ENCODE measurements at places on chromosomes 5 and 9.
A peak's percentile ranks its signal among the peaks of the same experiment; 100 is the strongest.

DNA sequence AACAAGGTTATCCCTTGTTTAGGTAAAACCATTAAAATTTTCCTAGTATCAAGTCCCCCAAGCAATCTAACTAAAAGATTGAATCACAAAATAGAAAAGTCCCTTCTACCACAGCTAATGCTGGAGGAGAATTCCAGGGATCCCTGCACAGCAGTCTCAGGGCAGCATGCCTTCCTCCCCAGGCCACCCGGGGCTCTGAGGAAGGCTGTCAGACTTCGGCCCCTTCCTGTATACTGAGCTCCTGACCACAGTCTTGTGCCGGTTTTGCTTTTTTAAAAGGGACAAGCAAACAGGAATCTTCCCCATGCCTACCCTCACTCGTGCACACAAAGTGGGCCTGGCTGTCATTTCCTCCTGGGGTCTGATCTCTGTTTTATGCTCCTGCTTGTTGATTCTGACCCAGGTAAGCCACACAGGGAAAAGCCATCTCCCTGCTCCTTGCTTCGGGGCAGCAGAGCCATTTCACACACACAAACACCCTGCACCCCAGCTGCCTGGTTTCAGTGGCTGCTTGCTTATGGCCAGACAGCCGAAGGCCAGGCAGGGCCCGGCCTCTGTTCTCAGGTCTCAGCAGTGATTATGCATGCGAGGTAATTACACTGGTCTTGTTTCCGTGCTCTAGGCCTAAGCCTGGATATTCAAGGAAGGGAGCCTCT, 211.9 kb downstream of the NXNL2 start:
- no peak for DNase-seq

DNA sequence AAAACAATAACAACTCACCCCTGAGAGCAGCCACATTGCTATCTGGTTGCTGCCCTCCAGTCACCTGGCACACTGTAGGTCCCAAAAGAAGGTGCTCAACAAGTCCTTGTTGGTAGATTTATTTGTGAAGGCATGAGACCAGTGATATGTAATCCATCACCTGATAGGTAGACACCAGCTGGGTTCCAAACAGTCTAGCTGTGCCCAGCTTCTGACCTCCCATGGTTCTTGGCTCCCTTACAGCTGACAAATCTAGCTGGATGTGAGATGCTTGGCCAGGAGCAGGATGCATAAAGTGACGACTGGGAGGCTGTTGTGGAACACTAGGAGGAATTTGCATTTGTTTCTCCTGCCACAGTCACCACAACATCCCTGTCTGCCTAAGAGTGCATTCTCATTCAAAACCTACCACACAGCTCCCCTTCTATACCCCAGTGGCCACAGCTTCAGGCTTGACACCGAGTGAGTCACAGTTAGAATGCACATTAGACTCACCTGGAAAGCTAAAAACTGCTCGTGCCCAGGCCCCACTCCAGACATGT, 7.8 kb upstream of the VLDLR start:
- no peak for DNase-seq

GRCh38 chr5:180782748-180783147, 19.9 kb downstream of the MGAT1 start:
- no peak for DNase-seq

GRCh38 chr9:27073841-27074728, 34.9 kb upstream of the TEK start:
- no peak for DNase-seq

DNA sequence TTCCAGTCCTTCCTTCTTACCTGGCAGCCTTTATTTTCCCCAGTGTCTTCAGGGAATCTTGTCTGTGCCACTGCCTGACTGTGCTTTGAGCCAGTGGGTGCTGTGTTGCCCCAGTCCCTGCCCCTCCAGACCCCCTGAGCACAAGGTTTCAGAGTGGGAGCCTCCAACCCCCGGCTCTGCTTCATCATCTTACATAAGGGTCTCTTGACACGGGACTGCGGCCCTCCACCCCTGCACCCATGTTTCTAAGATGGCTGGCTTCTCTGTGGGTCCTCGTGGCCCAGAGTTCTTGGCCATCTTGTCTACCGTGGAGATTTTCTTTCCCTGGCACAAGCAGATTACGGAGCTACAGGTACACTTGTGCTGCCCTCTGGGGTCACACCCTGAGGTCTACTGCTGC, 194.1 kb downstream of the CACNA1B start:
- DNase-seq, result no peak

GRCh38 chr5:59361454-59361853, 532.1 kb downstream of the PDE4D start:
- DNase-seq, result no peak

DNA sequence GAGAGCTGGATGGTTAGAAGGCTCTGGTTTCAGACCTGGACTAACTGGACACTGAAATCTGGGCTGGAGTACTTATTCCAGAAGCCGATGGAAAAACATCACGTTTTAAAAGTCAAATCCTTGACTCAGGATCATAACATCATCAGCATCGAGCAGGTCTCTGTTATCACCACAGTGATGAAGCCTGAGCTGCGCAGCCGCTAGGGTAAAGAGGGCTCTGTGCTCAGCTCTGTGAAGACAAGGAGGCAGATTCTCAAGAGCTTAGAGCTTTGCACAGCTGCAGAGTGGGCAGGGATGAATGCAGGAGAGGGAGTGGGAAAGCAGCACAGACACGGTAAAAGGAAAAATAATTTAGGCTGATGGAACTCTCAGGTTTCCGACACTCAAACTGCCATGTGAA, 208.8 kb upstream of the TAS2R1 start:
- no peak for DNase-seq

DNA sequence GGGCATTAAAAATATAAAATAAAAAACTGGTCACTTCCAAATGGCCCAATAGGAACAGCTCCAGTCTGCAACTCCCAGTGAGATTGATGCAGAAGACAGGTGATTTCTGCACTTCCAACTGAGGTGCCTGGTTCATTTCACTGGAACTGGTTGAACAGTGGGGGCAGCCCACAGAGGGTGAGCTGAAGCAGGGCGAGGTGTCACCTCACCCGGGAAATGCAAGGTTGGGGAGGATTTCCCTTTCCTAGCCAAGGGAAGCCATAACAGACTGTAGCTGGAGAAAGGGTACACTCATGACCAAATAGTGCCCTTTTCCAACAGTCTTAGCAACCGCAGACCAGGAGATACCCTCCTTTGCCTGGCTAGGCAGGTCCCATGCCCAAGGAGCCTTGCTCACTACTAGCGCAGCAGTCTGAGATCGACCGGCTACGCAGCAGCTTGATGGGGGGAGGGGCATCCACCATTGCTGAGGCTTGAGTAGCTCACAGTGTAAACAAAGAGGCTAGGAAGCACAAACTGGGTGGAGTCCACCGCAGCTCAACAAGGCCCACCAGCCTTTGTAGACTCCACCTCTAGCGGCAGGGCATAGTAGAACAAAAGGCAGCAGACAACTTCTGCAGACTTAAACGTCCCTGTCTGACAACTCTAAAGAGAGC, 12.7 kb downstream of the RLN1 start:
- peak; percentile 7 for DNase-seq

DNA sequence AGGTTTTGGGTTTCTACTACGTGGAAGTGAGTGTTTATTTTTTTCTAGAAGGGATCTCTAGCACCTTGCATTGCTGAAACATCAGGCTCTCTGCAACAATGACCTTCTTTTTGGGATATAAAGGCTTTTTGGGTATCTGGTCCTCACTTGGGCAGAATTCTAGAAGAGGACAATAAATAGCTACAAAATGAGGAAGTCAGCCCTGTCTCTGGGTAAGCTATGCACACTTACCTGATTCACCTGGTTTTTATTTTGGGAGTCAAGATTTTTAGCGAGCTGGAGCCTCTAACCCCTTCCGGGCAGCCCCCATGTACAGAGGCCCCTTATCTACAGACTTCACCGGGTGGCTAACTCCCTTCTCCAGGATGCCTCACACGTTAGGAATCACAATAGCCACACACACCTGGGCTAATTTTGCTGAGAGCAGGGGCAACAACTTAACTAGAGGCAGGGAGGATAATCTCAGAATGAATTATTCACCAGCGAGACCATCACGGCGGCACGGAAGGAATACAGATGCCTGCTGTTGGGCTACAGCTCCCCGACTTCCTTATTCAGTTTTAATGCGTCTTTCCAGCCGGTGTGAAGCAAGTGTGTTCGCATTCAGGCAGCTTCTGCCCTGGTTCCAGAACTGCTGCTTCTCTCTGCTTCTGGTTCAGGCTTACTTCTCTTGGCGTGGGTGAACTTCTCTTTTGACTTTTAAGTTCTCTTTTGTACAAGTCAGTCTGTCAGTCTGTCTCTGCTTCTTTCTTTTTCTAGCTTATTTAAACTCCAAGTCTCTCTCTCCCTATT, 341.0 kb upstream of the PANK3 start:
- DNase-seq, result no peak

GRCh38 chr9:28234133-28234893, 661.0 kb upstream of the C9orf72 start:
- no peak for DNase-seq

- no peak for DNase-seq
Observed at GRCh38 chr9:93045521-93045920, 13.0 kb upstream of the SUSD3 start.

- DNase-seq, result no peak
Observed at GRCh38 chr5:171152382-171152781, 156.7 kb upstream of the TLX3 start.

DNA sequence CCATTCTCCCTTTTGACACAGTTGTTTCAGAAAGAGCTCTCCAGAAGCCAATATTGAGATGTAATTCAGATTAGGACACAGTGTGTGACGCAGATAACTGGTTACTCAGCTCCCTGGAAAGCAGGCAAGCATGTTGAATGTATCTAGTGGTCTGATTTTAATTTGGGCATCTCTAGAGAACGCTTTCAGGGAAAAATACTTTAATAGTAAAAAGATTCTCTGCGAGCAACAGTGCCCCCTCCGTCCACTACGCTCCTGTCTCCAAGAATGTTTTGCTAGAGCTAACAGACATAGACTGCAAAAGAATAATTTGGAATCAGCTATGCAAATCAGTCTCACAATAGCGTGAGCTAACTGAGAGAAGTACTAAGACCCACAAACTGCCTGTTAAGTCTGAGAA, 23.3 kb downstream of the CFAP90 start:
- no peak for DNase-seq

DNA sequence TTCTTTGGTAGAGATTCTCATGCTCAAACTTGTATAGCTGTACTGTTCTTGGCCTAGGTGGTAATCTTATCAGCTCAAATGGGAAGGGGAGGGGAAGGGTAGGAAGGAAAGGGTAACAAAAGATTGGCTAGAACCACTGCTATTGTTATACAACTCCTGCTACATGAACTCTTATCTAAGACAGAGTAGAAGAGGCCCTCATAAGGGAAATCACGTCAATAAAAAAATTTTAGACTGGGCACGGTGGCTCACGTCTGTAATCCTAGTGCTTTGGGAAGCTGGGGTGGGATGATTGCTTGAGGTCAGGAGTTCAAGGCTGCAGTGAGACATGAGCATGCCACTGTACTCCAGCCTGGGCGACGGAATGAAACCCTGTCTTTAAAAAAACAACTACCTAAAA, 15.9 kb downstream of the STOM start:
- no peak for DNase-seq

DNA sequence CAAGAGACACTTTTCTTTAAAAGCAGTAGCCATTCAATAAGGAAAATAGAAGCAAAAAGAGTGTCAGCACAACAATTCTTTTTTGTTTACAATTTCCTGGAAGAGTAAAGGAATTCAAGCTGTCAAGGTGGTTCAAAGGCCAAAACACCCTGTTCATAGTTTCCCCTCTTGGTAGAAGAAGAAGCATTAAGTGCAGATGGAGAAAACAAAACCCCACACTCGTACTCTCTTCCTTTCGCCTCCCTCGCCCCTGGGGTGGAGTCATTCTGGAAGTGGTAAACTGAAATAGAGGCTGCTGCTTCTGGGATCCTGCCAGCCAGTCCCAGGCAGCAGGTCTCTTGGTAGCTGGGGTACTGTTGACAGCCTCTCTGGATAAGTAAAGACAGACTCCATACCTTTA, 105.0 kb downstream of the ANKRD55 start:
- no peak for DNase-seq

DNA sequence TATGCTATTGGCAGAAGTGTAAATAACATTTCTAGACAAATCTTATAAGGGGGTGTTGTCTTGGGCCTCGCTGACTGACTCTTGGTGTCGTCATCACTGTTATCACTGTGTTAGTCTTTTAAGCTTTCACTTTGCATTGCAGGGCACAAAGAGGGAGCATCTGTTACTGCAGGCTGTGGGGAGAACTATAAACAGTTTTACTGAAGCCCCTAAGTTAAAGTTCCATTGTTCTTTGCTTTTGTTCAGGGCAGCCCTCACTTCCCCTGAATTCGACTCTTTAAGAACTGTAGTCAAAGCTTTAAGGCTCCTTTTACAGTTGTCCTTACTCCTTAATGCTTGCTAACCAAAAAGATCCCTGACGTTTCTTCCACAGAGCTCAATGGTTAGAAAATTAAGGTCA, 605.0 kb downstream of the RAB3C start:
- DNase-seq, result no peak

DNA sequence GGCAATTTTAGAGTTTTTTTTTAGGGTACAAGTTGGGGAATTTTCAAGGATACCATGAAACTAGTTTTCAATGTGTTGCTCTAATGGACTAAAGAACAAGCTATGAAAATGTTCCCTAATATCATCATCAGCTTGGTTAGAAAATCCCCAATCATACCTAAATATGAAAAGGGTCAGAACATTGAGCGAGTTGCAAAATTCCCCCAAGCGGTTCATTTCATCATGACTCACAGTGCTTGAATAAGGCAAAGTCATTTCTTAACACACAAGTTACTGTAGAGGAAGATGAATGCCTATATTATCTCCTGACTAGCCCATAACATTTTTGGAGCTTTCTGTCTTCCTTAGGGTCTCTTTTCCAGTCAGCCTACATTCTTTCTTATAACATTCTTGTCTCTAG, 62.7 kb downstream of the ST8SIA4 start:
- DNase-seq, result no peak

- DNase-seq, result no peak
Observed at GRCh38 chr5:50863534-50864170, 197.2 kb downstream of the PARP8 start.

GRCh38 chr9:96556701-96557461, 62.8 kb downstream of the CDC14B start:
- DNase-seq, result no peak

- no peak for DNase-seq
Observed at GRCh38 chr5:129042306-129042705, 52.2 kb upstream of the ISOC1 start.

- no peak for DNase-seq
Observed at GRCh38 chr5:117327511-117327910, 752.9 kb upstream of the SEMA6A start.

DNA sequence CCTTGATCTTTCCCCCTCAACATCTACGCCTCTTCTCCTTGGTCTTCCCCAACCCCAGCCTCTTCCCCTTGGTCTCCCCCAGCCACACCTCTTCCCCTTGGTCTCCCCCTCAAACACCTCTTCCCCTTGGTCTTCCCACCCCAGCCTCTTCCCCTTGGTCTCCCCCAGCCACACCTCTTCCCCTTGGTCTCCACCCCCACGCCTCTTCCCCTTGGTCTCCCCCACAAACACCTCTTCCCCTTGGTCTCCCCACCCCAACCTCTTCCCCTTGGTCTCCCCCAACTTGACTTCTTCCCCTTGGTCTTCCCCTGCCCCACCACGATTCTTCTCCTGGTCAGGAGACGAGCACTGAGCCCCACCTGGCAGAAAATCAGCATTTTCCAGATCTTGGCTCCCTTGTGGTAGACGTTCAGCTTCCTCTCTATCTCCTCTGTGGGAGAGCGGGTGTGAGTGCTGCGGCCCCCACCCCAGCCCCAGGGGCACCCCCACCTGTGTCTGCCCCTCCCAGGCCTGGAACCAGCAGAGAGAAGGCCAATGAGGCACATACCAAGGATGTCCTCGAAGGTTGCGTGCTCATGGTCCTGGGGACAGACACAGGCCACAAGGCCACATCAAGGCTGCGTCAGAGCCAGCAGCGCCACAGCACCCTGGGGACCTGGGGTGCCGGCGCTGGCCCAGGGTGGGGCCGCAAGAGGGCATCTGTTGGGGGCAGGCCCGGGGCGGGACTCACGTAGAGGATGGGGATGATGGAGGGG, 7.0 kb downstream of the NSMF start:
- no peak for DNase-seq

Measured in prostate gland (tissue), 2 donors.